Lower leg skin (tissue), 4 donors: ENCODE measurements at places on chromosomes 5 and 9.
A peak's percentile ranks its signal among the peaks of the same experiment; 100 is the strongest.

GRCh38 chr5:68303038-68303738 lies 87.6 kb downstream of the PIK3R1 start:
- DNase-seq = no peak

- DNase-seq = no peak
Observed at GRCh38 chr5:643351-643801, 31.2 kb downstream of the CEP72 start.

GRCh38 chr5:17019324-17019723 lies 83.2 kb upstream of the MYO10 start:
- DNase-seq = no peak

DNA sequence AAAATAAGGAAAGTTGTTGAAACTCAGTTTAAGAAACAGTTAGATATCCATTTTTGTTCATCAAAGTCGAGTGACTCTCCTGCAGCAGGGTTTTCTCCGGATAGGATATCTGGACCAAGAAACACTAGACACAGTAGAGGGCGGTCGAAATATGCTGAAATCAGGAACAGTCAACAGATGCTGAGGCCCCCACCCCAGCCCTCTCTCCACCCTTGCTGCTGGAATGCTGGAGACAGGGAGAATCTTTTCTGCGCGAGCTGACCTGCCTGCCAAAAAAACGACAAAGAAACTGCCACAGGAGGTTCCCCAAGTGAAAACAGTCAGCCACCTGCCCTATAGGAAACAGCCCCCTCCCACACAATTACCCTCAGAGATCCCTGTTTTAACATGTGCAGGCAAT lies 4.3 kb upstream of the IL13 start:
- no peak for DNase-seq

DNA sequence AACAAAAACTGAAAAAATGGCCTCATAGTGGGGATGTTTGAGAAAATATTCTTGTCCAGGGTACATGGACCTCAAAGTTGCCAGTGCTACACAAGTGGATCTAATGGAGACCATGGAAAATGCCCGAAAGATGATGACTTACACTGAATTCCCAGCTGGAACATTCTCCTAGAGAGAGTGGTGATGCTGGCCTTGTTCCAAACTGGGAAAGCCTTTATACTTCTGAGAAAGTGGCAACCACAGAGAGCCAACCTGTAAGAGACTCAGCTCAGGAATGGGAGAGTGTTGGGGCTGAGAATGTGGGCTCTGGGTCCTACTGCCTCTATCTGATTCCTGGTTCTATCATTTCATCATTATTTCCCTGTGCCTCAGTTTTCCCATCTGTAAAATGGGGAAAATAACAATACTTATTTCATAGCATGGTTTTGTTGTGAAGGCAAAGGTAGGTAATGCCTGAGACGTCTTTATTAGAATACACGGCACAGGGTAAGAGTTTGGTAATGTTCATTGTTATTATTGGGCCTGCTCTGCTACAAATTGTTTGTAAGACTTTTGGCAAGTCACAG lies 229.0 kb upstream of the PANK3 start:
- DNase-seq = no peak

DNA sequence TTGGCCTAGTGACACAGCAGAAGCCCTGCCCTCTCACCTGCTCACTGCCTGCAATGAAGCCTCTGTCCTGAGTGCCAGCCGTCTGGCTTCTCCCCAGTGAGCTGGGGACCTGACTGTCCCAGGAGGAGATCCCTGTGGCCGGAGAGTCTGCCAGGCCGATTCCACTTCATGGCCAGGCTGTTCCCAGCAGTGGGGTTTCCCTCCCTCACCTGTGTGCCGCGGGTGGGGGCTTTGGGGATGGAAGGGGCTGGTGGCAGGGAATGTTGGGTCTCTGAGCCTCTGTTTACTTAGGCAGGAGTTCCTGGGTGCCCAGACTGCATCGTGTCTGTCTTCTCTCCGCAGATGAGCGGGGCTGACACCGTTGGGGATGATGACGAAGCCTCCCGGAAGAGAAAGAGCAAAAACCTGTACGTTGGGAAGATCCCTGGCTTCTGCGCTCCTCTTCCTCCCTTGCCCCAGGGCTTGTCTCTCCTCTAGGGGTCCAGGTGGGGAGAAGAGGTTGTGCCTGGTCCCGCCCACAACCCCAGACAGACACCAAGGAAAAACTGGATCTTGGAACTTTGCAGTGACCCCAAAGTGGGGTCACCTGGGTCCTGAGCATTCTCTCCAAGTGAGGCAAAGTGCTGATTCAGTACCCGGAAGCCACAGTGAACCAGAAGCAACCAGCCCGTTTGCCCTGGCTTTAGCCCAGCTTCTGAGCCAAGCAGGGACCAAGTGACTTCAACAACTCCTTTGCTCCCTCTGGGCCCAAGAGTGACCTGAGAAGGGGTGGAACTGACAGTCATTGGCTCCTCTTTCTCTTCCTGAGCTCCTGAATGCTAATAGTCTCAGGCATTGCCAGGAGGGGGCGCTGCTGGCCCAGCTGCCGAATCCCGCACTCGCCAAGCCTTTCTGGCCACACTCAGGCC lies 127.7 kb downstream of the RGS3 start:
- peak; percentile 80 for DNase-seq

DNA sequence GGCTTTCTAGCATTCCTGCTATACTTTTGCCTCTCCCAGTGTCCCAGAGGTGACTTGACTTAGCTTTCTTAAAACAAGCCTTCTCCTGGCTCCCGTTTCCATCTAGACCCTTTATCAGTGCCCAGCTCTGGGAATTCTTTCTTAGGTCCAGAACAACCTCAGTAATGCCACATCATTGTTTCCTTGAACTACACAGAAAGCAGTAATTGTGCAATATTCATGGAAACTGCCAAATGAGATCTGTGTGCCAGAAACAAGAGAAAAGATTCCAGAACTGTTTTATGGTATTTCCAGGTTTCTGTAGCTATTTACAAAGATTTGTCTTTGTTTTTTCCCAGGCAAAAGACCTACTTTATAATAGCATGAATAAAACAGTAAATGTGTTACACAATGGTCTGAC lies 391.3 kb downstream of the SLCO4C1 start:
- DNase-seq = no peak

DNA sequence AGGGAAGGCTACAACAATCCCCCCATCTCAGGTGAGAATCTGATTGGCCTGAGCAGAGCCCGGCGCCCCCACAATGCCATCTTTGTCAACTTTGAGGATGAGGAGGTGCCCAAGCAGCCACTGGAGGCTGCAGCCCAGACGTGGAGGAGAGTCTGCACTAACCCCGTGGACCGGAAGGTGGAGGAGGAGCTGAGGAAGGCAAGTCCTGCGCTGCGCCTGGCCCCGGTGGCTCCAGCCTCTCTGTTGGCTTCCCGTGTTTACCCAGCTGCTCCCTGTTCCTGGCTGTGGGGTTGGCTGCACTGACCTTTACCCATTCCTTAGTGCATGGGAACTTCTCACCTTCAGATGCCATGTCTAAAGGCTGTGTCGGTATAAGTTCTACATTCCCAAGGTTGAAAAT lies 11.0 kb upstream of the CEL start:
- DNase-seq = no peak

DNA sequence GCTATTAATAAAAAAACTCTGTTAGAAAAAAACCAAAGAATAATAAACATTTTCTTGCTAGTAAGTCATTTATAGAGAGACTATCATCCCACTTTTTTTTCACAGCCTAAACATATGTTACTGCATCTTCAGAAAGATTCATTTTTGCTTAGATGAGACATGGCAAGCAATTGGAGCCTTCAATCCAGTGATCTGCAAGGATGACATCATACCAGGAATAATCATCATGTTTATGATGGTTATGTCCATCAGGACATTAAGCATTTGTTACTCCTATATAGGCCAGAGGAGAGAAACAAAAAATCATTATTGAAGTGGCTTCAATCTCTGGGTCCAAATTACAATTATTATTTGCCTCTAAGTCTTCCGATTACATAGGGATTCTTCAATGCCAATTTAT lies 626.3 kb upstream of the CCNG1 start:
- DNase-seq = no peak

- no peak for DNase-seq
Observed at GRCh38 chr9:2765250-2765880, 48.1 kb downstream of the KCNV2 start.

DNA sequence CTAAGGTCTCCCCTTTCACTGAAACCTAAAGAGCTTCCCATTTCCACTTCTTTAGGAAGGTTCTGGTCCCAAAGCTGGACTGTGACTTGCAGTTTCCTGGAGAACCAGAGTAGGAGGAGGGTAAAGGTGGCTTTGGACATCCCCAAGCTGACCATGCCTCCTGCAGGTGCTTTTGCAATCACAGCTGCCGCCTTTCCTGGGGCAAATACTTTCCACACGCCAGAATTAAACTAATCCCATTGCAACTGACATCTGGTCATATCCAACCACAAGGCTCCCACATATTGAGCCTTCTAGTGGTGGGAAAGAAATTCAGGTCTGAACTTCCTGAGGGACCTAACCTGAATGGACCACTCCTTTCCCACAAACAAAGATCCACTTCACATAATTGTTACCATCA lies 92.7 kb downstream of the NRG2 start:
- no peak for DNase-seq

GRCh38 chr9:90114641-90115425 lies 510.0 kb downstream of the GADD45G start:
- no peak for DNase-seq

GRCh38 chr9:133609311-133610098 lies at the start of gene FAM163B:
Gene FAM163B (minus strand): TSS chr9:133609389. CDS start chr9:133580223, 29,166 bp downstream.
- DNase-seq = no peak

- DNase-seq = peak; percentile 30
Observed at GRCh38 chr5:142014911-142015584, 2.2 kb upstream of the GNPDA1 start.

DNA sequence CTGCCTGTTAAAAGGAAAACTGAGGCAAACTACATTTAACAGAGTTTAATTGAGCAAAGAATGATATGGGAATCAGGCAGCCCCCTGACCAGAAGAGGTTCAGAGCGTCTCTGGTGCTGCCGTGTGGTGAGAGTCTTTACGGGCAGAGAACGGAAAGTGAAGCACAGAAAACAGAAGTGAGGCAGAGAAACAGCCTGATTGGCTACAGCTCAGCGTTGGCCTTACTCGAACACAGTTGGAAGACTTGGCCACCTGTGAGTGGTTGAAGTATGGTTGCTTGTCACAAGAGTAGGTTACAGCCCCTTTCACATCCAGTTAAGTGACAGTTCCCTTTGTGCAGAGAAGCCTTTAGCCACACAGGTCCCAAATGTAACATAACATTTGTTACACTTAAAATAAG lies 16.9 kb upstream of the FBP1 start:
- no peak for DNase-seq

DNA sequence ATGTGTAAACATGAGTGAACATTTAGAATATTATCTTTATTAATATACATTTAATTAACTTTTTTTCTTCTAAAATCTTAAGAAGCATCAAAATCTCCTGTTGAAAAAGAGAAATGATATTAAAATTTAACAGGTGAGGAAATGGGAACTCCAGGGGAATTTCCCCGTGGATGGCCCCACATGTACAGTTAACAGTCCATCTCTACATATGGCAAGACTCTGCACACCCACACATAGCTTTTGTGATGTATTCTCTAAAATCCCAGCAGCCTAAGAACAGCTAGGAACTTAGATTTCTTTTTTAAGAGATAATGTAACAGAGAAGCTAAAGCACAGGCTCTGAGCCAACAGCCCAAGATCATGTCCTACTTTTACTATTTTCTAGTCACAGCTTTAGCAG lies 556.3 kb upstream of the RGMB start:
- no peak for DNase-seq

DNA sequence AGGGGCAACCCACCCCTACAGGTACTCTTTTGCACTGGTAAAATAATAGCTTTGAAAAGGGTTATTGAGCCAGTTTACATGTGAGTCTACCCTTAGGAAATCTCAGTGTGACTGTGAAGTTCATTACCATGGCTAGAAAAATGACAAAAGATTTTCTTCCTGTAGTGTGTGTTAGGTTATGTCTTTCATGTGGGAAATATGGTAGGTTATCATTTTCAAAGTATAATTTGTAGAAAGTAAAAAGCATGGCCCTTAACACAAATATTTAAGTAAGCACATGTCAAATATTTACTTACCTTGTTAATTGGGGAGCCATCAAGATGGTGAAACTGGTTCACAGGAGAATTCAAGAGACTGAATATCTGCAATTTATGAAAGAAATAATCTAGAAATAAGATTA lies 37.3 kb upstream of the PLPP1 start:
- DNase-seq = no peak

GRCh38 chr9:135365013-135365768 lies 114.4 kb upstream of the PPP1R26 start:
- DNase-seq = no peak

DNA sequence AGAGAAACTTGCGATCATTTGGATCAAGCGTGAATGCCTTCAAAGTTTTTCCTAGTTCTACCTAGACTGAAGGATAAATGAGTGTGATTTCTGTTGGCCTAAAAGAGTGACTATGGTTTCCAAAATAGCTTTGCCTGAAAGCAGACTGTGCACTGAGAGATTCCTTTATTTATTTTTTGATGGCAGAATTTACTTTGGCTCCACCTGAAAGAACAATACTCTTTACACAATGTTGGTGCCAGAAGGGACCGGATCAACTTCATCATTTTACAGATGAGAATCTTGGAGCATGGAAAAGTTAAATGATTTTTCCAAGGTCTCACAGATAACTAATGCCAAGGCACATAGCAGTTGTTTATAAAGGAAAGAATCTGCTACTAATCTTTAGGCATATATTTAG lies 199.6 kb downstream of the KCTD16 start:
- no peak for DNase-seq
